ENCODE measurements at places on chromosomes 12 and 14. TPM values are rescaled to one million over a fixed set of nuclear protein-coding genes. Genes with fewer than 3 reads are reported as not detected.

GRCh38 chr12:42186793-42187192 lies 42.1 kb upstream of the GXYLT1 start:
- no peak for DNase-seq
- H3K4me3 ChIP-seq: no peak overlapping the region
- no peaks in the 10 kb centered on the region for H3K36me3 ChIP-seq
- no peak overlapping the region for H3K27ac ChIP-seq
- H3K27me3 ChIP-seq: no peaks in the 10 kb centered on the region
- H3K4me1 ChIP-seq: no peaks in the 10 kb centered on the region

The KRT6C gene
- total RNA-seq: not detected

GRCh38 chr12:125178222-125178621 lies 113.0 kb downstream of the AACS start:
- no peak overlapping the region for H3K4me3 ChIP-seq
- H3K36me3 ChIP-seq: no peaks in the 10 kb centered on the region

The VRTN gene
- not detected for total RNA-seq

Measured in thoracic aorta (tissue), 2 donors.